ENCODE measurements at places on chromosomes 4 and X.

GRCh38 chr4:120869613-120870278 is 52.8 kb downstream of the PRDM5 start:
- DNase-seq = no peak

DNA sequence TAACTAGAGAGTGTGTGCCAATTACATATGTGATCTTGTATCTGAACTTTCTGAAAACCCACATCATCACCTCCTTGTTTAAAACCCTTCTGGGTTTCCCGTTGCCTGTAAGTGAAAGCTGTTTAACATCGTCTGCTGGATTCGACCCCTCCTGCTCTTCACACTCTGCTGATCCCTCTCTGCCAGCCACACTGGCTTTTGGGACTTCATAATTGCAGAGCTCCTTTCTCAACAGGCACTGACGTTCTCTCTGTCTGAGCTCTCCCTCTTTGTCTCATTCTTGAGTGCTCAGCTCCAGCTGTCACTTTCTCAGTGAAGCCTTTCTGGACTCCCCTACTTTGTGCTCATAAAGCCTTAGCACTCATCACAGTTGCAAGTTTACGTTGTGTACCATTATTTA is 153.9 kb downstream of the CEP135 start:
- DNase-seq = no peak

DNA sequence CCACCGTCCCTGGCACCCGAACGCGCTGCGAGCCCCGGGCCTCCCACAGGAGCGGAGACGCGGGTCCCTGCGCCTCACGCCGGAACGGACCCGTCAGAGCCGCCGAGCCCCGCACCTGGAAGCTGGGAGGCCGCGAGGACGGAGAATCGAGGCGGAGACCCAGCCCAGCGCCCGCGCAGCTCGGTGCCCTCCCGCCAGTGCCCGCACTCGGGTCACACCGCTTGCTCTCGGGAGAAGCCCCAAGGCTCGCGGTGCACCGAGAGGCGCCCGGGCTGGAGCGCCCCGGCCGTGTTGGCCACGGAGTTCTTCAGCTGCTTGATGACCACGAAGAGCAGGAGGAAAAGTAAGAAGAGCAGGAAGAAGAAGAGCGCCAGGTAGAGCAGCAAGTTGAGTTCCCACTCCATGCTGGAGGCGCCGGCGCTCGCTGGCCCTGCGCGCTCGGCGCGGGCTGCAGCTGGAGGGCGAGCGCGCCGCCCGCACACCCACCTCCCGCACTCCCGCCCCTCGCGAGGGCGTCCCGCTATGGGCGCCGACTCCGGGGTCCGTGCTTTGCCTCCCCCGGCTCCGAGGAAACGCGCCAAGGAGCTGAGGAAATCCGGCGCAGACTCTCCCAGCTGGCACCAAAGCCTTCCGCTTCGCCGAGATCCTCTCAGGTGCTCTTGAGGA is at the start of gene SMIM43:
Gene SMIM43 (minus strand): TSS at position 463 of the 666 bp plus-strand sequence. CDS start 59 bp downstream, at position 404.
- no peak for DNase-seq

- no peak for DNase-seq
Measured at GRCh38 chr4:107319386-107319785, 283.3 kb upstream of the DKK2 start.
